Fibroblast of skin of left quadriceps (primary cell): ENCODE measurements at places on chromosomes 13 and 19.

DNA sequence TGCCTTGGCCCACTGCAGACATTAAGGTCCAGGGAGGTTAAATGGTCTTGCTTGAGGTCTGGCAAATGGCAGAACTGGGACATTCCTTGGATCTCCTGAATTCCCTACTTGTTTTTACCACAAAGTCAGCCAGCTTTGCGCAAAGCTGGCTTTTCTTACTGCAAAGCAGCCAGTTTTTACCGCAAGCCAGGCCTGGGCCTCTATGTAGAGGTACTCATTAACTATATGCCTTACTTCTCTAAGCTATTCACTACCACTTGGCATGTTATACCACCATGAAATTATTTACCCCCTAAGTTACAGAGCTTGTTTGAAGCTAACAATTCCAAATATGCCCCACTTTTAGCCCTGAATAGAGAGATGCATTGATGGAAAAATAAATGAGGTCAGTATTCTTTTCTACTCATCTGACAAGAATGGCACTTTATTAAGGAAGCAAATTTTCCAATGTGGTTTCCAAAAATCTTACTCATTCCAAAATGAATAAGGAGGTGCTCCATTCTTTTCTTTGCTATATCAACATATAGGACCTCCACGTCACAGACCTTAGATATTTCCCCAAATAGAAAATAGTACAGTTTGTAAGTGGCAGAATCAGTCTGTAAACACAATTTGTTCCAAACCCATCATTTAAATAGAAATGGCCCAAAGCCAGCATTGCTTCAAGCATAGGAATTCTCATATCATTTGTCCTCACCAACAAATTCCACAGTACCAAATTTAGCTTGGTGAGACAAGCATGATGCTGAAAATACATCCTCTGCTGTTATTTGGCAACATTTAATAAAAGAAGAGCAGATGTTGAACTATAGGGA lies 143.9 kb upstream of the TSC22D1 start:
- DNase-seq, result peak; percentile 78

DNA sequence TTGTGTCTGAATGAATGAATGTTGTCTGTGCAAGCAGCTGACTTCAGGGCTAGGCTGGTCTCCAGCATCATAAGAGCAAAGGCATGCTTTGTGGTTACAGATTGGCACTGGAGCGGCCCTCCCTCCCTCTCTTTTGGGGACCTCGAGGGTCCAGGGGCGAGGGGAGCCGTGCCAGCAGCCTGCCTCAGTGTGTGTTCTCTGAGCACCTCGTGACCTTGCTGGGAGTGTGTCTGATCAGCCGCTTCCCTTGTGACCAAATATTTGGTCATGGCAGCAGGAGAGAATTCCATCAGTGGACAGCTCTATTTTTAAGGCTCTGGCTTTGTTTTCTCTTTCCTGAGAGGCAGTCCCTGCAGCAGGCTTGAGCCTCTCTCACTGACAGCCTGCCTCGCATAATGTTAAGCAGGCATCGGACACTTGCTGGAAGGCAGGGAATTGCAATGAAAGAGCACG lies 329.7 kb downstream of the UQCRFS1 start:
- DNase-seq, result no peak

DNA sequence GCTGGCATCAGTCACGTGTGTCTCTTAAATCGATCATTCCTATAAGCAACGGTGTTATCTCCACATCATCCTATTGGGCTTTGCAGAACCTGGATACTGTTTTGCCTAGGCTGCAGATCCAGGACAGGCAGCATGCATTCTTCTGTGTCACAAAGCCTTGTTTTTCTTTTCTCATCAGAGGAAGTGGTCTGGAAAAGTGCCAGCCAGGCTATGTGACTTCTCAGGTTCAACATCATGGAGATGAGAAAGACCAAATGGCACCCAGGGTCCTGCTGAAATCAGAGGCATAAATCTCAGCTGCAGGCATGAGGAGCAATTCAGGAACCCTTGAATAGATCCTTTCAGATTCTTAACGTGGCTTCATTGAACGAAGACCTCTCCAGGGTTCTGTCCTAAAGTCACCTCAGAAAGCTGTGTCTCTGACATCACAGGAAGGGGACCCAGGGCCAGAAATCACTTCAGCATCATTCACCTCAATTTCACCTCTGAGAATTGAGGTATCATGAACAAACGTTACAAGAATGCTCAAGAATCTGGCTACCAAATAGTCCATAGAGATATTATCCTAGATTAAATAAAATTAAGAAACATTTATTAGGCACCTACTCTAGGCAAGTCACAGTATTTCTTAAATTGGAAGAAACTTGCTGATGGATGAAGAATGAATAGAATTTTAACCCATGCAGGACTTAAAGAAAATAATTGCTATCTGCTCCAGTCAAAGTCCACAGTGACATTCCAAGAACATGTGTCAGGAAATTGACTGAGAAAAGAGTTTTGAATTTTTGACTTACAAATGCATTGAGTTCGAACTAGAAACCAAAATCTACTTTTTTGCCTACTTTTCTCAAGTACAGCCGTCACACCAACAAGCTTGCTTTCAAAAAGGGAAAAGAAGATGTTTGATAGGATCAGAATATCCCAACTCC lies 124.1 kb downstream of the COG6 start:
- no peak for DNase-seq

DNA sequence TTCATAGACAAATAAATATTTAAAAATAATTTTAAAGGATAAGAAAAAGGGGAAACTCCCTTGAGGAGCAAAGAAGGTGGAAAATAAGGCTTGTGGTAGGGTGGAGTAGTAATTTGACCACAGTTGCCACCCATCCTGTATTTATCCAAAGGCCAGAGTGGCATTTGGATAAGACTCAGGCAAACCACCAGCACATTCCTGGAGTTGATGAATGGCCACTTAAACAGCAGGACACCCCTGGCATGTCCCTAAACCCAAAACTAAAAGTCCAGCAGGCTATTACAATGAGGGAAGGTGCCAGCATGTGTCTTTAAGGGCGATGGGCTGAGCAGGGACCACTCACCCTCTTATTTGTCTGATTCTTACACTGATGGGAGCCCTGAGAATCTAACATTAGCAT lies 9.8 kb upstream of the FRY start:
- no peak for DNase-seq

DNA sequence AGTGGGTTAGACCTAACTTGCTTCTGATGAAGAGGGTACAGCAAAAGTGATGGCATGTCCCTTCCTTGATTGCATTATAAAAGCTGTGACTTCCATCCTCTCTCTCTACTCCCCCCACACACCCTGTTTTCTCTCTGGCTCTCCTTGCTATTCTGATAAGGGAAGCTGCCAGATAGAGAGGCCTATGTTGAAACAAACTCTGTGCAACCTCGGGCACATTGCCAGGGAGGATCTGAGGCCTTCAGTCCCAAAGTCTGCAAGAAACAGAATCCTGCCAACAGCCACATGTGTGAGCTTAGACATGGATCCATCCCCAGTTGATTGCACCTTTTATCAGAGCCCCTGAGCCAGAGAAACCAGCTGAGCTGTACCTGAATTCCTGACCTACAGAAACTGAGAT lies 44.8 kb upstream of the ARGLU1 start:
- DNase-seq, result peak; percentile 28

GRCh38 chr13:27201661-27202060 lies 30.1 kb upstream of the USP12 start:
- no peak for DNase-seq

DNA sequence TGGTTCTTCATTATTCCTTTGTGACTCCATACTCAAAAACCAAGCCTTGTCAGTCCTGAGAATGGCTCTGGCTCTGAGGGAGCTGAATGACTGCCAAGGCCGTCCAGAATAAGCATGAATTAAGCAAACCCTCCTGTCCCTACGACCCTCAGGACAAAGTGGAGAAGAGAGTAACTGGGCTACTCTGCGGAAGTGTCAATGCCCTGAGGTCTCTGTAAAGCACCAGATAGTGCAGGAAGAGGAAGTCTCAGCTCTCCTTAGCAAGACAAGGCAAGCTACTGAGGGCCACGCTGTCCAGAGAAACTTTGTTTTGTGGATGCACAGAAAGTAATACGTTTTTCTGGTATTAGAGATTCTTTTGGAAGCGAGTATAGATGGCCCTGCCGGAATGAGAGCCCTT lies 94.1 kb downstream of the RNASEH2B start:
- DNase-seq, result no peak

- DNase-seq, result no peak
Observed at GRCh38 chr19:45638930-45639729, at the start of gene EML2. Gene EML2 (minus strand): TSS chr19:45639397. CDS start chr19:45639376, 21 bp downstream.

GRCh38 chr13:91074091-91074490 lies 273.4 kb upstream of the MIR17HG start:
- no peak for DNase-seq

GRCh38 chr19:32294871-32295438 lies 50.5 kb upstream of the ZNF507 start:
- no peak for DNase-seq

DNA sequence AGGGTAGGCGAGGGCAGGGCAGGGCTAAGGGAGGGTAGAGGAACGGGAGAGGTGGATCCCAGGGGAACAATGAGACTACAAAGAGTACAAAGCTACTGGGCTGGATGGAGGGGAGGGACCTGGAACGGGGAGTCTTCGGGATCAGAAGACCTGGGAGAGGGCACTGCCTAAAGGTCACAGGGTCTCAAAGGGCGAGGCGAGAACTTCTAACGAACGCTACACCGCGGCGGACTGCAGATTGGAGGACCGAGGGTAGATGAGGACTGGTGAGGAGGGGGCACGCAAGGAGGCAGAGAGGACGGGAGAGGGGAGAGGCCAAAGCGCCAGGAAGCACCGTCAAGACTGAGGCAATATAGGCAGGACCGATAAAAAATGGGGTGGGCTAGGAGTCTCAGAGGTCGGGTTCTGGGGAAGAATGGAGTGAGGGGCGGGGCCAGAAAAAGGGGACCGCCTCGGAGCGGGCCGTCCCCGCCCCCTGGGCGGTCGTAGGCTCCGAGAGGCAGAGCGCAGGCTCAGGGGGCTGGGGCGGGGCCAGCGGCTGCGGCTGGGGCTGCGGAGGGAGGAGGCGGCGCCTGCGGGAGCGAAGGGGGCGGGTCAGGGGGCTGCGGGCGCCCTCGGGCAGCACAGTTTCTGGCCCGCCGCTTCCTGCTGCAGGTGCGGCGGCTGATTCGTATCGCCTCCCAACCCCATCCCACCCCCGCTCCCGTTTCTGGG lies 1.3 kb upstream of the KCNC3 start:
- peak; percentile 4 for DNase-seq
